ENCODE measurements at places on chromosomes 6 and 20. TPM values are rescaled to one million over a fixed set of nuclear protein-coding genes. Genes with fewer than 3 reads are reported as not detected.

Gene PAK5
- polyA plus RNA-seq: 0.05 TPM

DNA sequence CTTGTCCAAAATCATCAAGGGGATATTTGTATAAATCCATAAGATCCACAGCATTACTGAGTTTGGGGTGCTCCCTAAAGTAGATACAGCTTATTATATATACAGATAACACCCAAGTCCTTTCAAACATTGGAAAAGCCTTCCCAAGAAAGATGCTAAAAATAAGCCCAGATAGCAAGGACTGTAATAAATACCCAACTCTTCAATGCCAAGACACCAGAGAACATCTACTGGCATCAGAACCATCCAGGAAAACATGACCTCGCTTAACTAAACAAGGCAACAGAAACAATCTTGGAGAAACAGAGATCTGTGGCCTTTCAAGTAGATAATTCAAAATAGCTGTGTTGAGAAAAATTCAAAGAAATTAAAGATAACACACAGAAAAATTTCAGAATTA, 761.4 kb downstream of the GRIK2 start:
- no peak for DNase-seq

DNA sequence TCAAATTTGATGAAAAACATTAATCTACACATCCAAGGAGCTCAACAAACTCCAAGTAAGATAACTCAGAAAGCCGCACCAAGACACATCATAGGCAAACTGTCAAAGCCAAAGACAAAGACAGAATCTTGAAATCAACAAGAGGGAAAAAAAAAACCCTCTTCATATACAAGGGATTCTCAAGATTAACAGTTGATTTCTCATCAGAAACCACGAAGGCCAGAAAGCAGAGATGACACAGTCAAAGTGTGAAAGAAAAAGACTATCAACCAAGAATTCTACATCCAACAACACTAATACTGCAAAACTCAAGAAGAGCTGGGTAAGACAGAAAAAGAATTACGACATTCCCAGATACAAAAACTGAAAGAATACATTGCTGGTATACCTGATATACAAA, 73.8 kb downstream of the CDK19 start:
- DNase-seq: no peak

- no peak for DNase-seq
Measured at GRCh38 chr6:52535711-52536423, 41.0 kb downstream of the TRAM2 start.

- peak; percentile 18 for DNase-seq
Measured at GRCh38 chr6:131199568-131200272, 64.5 kb downstream of the AKAP7 start.
